Stimulated activated CD8-positive, alpha-beta memory T cell treated with anti-CD3 and anti-CD28 coated beads, Interleukin-4, amount 100 ng/mL, for 1 hour (primary cell): ENCODE measurements at places on chromosomes 11 and 22.

GRCh38 chr11:1868636-1869291, 15.9 kb downstream of the LSP1 start:
- no peak for DNase-seq

DNA sequence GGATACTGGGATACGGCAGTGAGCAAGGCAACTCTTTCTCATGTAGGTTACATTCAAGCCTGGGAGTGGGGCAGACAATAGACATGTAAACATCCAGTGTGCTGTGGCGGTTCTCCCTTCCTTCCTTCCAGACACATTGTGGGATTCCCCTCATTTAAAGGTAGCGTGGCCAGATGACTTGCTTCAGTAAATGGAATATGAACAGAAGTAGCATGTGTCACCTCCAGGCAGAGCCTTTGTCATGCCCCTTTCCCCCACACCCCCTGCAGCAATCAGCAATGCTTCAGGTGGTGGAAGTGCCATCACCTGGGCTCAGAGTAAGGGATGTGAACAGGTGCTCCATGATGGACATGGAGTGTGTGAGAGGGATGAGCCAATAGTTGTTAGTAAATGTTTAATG, 34.8 kb upstream of the TTC12 start:
- DNase-seq = no peak

GRCh38 chr22:27273436-27273835, 528.1 kb downstream of the MN1 start:
- DNase-seq = no peak

DNA sequence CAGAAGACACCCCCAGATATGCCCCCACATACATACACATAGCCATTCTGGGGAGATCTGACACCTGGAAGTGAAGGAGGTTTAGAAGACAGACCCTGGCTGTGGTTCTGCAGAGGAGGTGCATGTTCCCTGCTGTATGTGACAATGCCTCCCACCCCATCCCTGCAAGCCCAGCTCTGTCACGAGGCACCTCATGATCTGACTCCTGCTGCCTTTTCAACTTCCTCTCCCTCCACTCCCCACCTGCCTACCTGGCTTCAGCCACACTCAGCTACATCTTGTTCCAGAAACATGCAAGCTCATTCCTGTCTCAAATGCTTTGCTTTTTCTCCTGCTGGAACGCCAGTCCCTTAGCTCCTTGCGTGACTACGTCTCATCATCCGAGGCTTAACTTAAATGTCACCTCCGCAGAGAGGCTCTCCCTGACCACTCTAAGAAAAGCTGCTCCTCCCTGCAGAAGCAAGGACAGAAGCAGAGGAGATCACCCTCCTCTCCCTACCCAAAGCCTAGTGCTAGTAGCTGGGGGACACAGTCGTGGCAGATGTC, 114.5 kb downstream of the FEZ1 start:
- no peak for DNase-seq

DNA sequence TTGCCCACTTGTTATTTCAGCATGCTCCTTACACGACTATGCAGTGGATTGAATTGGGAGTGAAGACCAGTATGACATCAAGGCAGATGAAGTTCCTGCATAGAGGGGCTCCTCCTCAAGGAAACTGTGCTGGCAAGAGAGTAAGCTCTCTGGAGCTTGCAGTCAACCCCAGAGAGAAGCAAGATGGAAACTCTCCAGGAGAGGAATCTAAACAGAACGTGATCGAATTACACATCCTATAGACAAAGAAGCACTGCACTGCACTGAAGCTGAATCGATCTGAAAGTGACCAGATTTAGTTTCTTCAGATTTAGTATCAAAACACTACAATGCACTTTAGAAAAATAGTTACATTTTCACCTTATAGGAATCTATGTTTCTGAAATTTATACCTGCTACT, 947.7 kb upstream of the TENM4 start:
- DNase-seq = no peak
